Suppressor macrophage treated with lipopolysaccharide for 4 hours (primary cell): ENCODE measurements at places on chromosomes 6 and 20.
A peak's percentile ranks its signal among the peaks of the same experiment; 100 is the strongest.

DNA sequence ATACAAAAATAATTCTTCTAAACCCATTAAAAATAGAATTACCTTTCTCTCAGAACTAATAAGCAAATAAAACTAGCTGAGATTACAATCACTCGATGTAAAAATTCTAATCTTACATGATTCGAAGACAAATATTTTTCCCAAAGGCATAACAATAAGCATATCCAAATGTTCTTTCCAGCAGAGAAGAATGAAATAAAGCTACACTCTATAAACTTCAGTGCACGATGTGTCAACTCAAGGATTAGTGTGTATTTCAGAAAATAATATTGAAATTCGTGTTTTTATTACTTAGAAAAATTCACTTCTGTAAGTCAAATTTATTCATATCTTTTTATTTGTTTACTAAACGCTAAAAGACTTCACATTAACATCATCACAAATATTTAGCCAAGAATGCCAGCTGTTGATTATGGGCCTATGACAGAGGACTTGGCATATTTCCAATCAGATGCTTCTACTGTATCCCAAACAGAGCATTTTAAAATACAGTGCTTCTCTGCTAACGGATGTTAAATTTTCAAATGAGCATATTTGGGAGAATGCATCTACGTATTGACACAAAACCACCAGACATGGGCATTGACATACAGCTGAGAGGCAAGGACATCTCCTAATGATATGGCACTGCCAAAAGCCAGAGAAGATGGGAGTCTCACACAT is 54.7 kb upstream of the PDE7B start:
- DNase-seq, result no peak

DNA sequence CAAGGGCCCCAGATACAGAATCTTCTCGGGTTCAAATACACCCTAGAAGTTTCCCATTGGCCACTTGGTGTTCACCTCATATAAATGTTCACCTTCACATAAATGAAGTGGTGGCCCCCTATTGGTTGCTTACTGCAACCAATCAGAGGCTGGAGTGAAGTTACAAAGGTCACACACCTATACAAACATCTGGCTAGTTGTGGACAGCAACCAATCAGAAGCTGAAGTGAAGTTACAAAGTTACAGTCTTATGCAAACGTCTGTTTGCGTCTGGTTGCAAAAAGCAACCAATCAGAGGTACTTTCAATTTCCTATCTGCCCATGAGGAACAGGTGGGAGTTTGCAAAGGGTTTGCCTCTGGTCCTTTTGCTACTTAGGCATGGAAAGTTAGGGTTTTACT is 206.5 kb upstream of the BMP2 start:
- no peak for DNase-seq

- DNase-seq, result no peak
These were observed 75.1 kb upstream of the PTPRK start for GRCh38 chr6:128595544-128595943.

- no peak for DNase-seq
These were observed 22.4 kb upstream of the PBOV1 start for GRCh38 chr6:138240476-138241245.

DNA sequence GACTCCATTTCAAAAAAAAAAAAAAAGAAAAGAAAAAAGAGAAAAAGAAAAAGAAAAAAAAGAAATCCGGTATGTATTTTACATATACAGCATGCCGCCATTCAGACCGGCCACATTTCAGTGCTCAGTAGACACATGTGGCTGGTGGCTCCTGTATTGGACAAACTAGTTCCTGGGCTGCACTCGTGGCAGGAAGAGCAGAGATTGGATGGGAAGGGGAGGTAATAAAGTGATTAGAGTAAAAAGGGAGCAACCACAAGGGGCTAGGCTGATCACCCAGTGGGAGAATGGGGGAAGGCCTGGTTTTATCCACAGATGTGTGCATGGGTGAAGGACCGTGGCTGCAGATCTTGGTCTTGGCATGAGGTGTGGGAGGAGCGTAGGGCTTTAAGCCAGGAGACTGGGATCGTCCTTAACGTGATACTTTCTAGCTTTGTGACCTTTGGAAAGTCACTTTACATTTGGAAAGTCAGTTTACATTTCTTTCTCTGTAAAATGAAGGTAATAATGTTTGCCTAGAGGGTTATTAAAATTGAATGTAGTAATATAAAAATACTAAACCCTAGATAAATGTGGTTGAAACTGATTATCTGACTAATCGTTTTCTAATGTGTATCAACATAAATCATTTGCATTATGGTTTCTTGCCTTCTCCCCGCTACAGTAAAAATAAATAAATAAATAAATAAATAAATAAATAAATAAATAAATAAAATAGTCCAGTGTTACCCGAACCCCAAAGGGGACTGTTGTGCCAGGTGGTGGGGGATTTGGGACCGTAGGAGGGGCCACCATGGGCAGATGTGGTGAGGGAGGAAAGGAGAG is 869 bp upstream of the TRIM15 start:
- no peak for DNase-seq

DNA sequence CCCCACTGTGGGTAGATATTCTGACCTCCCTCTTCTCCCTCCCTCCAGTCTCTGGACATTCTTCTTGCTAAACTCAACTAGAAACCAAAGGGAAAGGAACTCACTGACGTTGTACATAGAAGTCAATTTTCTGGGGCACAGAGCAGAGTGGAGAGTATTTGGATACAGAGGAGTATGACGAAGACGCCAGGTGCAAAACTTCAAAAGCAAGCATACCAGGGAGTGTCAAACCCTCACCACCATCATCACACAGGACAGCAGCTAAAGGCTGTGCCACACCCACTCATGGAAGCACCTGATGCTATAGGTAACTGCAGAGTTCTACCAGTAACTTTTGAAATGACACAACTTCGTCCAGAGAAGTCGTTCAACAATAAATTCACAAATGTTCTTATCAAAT is 64.8 kb downstream of the FYN start:
- no peak for DNase-seq

GRCh38 chr20:24770628-24771541 is 178.2 kb upstream of the CST7 start:
- DNase-seq, result no peak

- DNase-seq, result no peak
These were observed 125.1 kb downstream of the JARID2 start for GRCh38 chr6:15370733-15371671.

- DNase-seq, result no peak
These were observed 49.2 kb upstream of the CST5 start for GRCh38 chr20:23928788-23929187.

GRCh38 chr6:73832313-73832712 is 136.3 kb downstream of the CD109 start:
- DNase-seq, result no peak

GRCh38 chr6:16700916-16701234 is 60.4 kb downstream of the ATXN1 start:
- DNase-seq, result no peak

GRCh38 chr20:19758133-19758500 is at the start of gene RIN2:
Gene RIN2 (plus strand): TSS chr20:19758258. CDS start chr20:19889602, 131,344 bp downstream.
- DNase-seq, result no peak

DNA sequence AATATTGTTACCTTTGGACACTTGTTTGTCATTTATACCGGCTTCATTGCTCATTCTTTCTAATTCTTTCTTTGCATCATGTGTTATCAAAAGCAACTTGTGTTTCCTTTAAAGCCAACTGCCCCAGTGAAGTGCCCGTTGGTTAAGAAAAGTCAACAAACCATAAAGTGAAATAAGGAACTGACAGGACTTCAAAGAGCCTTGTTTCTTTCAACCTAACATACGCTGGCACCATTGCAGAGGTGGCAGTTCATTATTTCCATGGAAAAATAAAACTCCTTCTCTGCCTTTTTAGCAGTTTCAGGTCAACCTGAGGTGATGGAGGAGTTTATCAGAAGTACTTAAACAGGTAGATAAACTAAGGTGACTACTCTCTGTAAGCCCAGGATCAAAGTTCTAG is 28.8 kb downstream of the FERMT1 start:
- no peak for DNase-seq

- DNase-seq, result no peak
These were observed 163.2 kb upstream of the TSHZ2 start for GRCh38 chr20:52809003-52809402.

DNA sequence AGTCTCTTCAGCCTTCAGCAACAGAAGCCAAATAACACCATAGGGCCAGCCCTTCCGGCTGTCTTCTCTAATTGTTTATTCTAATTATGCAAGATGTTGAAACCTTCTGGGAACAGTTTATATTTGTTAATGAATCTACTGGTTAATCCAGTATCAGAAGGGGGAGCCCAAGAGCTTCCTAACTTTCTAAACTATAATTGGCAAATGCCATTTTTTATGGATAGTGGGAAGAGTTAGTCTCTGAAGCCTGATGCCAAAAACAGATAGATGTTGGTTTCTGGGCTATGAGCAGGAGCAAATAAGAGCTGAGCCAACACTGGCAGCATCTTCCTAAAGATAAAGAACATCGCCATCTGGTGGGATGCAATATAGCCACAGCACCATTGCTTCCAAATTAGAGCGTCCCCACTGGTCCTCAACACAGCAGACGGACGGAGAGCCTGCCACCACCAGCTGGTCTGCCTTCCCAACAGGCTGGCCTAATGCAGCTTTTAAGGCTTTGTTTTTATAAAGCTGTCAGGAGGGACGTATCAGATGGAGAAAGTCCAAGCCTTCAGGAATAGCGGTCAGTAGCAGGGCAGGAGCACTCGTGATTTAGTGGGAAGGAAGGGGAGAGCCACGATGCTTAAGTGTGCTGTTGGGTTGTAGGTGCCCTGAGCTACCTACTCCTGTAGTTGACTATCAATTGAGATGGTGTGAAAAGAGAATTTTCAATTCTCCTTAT is 118.8 kb downstream of the RALGAPA2 start:
- DNase-seq, result peak; percentile 43

GRCh38 chr20:54002056-54002575 is 68.3 kb downstream of the BCAS1 start:
- no peak for DNase-seq

DNA sequence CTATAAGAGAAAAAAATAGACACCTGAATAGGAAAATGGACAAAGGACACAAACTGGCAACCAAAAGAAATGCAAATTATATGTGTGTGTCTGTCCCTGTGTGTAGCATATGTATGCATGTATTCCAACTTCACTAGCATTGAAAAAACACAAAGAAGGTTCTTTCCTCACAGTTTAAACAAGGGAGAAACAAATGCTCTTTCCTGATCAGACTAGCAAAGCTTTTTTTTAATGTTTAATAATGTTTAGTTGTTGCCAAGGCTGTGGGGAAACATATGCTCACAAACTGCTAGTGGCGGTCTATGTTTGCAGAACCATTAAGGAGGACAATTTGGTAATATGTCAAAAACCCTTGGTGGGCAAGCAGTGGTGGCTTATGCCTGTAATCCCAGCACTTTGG is 22.4 kb downstream of the SMLR1 start:
- DNase-seq, result no peak

- no peak for DNase-seq
These were observed 9.6 kb upstream of the RHAG start for GRCh38 chr6:49646130-49646824.

DNA sequence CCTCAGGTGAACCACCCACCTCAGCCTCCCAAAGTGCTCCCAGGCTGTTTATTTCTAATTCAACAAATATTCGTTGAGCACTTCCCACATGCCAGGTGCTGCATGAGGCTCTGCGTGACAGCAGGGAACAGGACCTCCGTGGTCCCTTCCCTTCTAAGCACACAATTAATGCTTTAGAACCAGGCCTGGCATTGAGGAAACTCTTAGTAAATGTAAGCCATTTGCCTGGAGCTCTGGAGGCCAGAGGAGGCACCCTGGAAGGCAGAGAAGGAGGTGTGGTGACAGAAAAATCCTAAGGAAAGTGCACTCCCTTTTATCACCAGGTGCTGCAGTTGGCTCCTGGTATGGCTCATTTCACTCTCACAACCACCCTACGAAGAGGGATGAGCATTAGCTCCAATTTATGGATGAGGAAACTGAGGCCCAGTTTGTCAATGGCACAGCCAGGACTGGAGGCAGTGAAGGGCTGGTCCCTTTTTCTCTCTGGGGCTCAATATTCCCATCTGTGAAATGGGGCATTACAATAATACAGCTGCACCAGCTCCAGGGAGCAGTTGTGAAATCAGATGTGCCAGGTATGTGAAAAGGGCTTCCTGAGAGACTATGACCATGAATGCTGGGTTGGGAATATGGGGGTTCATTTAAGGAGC is 8.1 kb upstream of the ID1 start:
- no peak for DNase-seq

GRCh38 chr6:1139155-1139890 is 172.6 kb upstream of the FOXQ1 start:
- DNase-seq, result no peak

DNA sequence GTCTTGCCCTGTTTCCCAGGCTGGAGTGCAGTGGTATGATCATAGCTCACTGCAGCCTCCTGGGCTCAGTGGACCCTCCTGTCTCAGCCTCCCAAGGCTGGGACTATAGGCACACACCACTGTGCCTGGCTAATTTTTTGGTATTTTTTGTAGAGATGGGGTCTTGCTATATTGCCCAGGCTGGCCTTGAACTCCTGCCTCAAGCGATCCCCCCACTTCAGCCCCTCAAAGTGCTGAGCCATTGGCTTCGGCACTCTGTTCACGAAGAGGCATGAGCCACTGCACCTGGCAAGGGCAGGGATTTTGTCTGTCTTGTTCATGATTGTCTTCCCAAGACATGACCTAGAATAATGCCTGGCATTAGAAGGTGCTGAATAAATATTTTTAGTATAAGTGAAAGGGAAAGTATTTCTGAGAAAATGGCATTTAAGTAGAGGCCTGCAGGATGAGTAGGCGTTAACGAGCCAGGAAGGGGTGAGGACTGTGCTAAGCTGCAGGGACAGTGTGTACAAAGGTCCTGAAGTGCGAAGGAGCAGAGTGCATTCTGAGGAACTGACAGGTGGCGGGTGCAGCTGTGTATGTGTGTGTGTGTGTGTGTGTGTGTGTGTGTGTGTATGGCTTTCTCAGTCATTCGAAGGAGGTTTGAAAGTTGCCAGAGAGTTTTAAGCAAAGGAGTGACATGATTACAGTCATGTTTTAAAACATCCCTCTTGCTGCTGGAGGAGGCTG is 43.0 kb downstream of the VEGFA start:
- DNase-seq, result peak; percentile 68

DNA sequence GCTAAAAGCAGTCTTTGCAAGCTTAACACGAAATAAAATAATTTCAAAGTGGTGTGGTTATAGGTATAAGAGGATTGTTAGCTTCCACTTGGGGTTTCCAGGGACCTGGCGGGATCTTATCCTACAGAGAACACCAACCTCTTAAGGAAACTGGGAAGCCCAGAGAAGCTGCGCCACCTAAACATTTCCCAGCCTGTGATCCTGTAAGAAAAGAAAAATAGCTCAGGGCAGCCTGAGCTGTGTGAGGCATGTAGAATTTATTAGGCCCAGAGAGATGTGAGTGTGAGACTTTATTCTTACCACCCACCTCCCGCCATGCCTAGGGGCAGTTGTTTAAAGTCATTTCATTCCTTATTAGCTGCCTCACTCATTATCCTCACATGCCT is 54.1 kb downstream of the CCN2 start:
- DNase-seq, result no peak

DNA sequence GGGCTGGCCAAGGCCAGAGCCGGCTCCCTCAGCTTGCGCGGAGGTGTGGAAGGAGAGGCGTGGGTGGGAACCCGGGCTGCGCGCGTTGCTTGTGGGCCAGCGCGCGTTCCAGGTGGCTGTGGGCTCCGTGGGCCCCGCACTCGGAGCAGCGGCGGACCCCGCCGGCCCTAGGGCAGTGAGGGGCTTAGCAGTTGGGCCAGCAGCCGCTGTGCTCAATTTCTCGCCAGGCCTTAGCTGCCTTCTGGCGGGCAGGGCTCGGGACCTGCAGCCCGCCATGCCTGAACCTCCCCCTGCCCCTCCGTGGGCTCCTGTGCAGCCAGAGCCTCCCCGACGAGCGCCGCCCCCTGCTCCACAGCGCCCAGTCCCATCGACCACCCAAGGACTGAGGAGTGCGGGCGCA is 108.4 kb downstream of the GMPR start:
- no peak for DNase-seq

GRCh38 chr20:38201356-38201755 is 36.3 kb upstream of the TGM2 start:
- DNase-seq, result peak; percentile 92
